ENCODE measurements at places on chromosomes 16 and 17.

GRCh38 chr17:57368637-57369336 lies 112.5 kb downstream of the MSI2 start:
- no peak for DNase-seq

- DNase-seq = no peak
These were observed 29.0 kb upstream of the HOXB13 start for GRCh38 chr17:48757524-48757961.

DNA sequence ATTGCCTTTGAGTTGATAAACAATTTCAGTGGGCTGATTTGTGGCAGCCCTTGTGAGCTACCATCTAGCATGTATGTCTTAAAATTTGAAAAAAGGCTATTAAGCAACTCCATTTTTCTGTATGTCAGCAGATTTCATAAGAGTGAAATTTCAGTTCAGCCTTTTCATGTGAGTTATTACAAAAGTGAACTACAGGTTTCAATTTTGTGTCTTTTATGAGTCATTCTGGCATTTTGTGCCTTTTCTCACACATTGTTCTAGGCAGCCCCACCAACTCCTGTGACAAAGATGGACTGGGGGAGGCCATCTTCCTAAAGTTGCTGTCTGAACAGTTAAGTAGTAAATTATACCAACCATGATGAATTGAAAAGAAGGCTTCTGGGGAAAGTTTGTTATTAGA lies 52.1 kb downstream of the USP10 start:
- peak; percentile 54 for DNase-seq

DNA sequence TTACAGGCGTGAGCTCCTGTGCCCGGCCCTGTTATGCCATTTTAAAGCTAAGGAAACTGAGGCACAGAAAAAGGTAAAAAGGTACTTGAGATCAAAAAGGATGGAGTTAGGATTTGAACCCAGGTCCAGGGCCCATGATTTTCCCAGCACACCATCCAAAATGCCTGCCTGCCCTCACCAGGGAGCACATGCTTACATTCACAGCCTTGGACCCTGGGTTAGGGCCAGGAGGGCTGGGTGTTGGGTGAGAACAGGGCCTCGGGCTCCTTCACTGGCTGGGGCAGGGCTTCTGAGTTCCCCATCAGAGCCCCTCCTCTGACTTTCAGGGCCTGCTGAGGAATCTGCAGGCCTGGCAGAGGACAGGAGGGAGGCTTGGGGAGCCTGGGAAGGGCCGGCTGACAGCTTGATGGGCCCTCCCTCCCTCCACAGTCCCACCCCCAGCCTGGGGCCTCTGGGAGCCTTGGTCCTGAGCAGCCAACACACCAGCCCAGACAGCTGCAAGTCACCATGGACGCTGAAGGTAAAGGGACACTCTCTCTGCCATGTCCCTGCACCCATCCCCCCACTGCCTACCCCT lies at the start of gene QPRT:
QPRT (plus strand) TSS at position 490 of the 577 bp plus-strand sequence; CDS start at position 508, 18 bp downstream.
- no peak for DNase-seq

GRCh38 chr17:76523084-76524037 lies 14.1 kb downstream of the CYGB start:
- peak; percentile 83 for DNase-seq

DNA sequence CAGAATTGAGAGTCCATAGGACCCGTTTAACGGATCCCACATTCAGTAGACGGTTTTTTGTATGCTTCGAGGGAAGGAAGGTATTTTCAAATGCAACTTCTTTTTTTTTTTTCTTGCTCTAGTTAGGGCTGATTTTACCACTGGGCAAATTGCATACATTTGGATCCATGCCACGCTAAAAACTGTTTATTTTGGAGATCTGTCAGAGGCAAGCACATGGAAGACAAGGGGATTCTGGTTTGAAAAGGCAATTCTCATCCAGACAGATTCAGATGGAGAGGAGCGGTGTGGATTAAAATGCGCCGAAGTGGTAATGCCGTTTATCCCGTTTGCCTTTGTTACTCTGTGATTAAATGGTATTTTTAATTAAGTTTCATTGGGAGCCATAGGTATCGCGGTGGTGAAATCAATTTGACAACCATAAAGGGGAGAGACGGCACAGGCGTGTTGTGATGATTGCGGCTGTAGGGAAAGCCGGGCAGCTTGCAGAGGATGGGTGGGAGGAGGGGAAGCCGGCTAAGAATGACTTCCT lies 170.4 kb downstream of the IRX3 start:
- DNase-seq = no peak

DNA sequence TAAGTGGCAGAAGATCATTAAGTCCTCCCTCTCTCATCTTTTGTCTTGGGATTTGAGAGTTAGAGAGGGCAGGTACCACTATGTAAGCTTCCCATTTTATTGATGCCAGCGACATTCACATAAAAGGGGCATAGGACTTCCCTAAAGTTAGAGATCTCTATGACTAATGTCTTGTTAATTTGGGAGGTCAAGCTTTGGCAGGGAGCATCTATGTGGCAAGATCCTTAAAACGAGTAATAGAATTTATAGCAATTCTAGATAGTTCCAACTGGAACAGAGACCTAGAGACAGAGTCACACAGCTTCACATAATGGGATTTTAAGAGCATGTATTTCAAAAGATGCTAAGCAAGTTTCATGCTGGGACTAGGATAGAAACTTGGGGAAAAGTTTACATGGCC lies 308.0 kb downstream of the MAP2K6 start:
- no peak for DNase-seq

GRCh38 chr16:4928227-4928626 lies 8.7 kb downstream of the PPL start:
- DNase-seq = no peak

DNA sequence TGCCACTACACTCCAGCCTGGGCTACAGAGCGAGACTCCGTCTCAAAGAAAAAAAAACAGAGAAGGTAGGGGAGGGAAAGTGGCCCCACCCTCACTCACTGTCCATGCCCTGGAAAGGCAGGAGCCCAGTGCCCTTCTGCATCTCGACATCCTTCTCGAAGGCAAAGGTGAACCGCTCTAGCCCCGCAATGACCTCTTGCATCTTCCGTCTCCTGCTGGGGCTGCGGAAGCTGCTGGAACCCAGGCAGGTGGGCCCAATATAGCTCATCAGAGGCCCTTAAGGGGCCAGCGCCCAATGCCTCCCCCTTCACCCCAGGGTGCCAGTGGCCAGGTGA lies at the start of gene CPSF4L:
CPSF4L (minus strand) TSS at position 264 of the 335 bp plus-strand sequence; CDS start at position 202, 62 bp downstream.
- DNase-seq = no peak

GRCh38 chr17:4472286-4472685 lies 26.4 kb upstream of the SPNS2 start:
- DNase-seq = no peak

GRCh38 chr16:566475-567372 lies at the start of gene NHLRC4:
NHLRC4 (plus strand) TSS chr16:567005; CDS start chr16:568048, 1,043 bp downstream.
- DNase-seq = peak; percentile 63

GRCh38 chr16:51818342-51818944 lies 667.4 kb upstream of the SALL1 start:
- DNase-seq = peak; percentile 8

DNA sequence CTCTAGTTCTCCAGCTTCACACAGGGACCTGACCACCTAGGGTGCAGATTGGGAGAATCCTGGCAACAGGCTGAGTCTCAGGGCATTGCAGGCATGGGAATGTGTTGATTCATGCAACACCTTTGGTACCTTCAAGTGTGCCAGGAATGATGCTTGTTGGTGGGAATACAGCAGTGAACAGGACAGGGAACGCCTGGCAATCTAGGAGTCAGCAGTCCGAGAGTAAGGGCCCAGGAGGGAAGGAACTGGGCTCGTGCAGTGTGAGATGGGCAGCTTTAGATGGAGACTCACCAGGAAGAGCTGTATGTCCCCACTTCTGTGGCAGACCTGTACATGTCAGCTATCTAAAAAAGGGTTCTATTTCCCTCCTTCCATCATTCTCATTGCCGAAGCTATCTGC lies 12.0 kb upstream of the MRC2 start:
- no peak for DNase-seq

DNA sequence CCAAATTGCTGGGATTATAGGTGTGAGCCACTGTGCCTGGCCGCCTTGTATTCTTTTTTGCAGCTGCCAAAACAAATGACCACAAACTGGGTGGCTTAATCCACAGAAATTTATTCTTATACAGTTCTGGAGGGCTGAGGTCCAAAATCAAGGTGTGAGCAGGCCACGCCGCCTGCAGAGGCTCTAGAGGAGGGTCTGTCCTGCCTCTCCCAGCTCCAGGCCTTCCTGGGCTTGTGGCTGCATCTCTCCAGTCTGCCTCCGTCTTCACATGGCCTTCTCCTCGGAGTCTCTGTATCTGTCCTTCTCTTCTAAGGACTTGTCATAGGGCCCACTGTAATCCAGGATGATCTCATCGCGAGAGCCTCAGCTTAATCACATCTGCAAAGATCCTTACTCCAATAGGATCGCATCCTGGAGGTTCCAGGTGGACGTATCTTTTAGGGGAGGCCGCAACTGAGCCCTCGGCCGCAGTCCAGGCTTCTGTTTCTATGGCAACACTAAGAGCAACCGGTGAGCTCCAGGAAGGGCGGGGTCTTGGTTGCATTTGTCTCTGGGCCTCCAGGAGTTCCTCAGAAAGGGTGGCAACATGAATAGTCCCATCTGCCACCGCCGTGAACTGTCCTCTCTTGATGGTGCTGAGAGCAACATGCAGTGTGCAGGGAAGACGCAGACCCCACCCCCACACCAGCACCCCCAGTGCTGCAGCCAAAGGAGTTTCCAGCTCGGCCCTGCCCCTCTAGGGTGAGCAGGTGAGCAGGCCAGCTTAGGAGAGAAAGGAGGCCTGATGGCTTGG lies 29.5 kb upstream of the CREBBP start:
- no peak for DNase-seq

- DNase-seq = no peak
These were observed 4.9 kb downstream of the TMEM92 start for GRCh38 chr17:50279181-50279526.

GRCh38 chr17:80379348-80379747 lies 35.6 kb upstream of the ENDOV start:
- DNase-seq = no peak

DNA sequence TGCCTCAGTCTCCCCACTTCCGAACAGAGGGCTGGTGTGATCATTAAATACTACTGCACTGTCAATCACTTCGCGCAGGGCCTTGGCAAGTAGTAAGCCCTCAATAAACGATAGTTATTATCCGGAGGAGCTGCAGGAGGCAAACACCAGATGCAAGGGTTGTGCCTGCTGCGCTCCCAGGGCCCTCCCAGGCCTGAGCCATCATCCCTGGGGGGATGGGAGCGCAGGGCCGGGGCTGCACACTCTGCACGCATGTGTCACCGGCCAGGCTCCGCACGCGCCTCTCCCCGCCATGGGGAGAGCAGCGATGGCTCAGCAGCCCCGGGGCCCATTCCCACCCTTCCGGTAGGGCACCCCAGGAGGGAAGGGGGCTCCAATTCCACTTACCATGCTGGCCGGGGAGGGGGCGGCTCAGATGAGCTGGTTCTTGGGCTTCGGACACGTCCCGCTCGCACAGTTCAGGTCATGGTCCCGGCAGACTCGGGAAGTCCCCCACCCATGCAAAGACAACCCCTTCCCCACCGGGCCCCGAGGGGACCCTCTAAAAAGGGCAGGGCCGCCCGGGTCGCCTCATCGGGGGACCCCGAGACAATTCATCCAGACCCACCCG lies 681 bp downstream of the XPO6 start:
- peak; percentile 74 for DNase-seq

DNA sequence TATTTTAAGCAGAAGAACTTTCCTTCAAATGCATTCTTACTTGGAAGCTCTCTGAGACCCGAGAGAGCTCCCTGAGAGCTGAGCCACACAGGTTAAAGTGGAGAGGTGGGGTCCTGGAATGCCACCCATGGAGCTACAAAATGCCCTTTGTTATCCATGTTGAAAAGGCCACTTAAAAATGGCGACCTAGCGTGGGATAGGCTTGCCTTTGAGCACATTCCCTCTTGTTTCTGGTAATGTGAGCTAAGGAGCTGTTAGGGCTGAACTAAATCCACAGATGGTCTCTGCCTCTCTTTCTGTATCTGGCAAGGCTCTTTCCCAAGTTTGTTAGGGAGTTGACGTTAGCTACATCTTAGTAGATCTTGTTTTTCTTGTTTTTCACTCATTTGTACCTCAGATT lies 171.6 kb downstream of the SNX29 start:
- DNase-seq = no peak

DNA sequence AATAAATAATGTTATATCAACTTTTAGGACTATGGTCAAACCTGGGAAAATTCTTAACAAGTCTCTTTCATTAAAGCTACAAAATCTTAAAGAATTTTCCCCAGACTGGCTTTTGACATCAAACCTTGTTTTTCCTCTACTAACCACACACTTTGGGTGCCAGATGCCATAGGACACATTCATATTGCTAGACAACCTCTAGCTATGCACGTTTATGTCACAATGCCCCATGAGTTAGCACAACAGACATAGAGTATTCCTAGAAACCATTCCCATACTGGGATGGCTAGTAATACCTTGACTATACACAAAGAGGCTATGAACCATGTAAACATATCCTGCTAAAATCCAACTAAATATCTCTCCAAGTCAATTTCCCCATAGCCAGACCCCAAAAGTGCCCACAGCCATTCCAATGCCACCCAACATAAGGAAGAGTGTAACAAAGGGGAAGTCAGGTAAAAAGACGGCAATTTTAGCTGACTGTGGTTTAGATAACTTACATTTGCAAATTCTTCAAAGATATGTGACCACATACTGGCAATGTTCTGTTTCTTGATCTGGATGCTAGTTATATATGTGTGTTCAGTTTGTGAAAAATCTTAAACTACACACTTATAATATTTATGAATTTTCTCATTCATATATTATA lies 23.4 kb downstream of the SMURF2 start:
- no peak for DNase-seq

DNA sequence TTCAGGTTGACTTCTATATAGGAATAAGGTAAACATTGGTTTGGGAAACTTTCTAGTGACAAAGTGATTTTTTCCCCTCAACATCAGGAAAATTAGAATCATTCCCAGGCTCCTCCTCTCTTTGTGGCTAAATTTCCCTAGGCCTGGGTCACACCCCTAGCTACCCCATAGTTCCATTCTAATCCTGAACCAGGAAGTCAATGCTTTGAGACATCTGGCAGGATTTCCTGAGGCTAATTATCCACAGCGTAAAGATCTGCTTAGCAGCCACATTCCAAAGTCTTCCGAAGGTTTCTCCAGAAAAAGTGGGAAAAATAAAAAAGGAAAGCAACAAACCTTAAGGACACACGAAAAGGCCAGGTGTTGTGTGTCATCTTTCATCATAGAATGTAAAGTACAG lies 60.3 kb upstream of the CORO6 start:
- no peak for DNase-seq

GRCh38 chr17:41772218-41772585 lies 14.3 kb downstream of the JUP start:
- no peak for DNase-seq

DNA sequence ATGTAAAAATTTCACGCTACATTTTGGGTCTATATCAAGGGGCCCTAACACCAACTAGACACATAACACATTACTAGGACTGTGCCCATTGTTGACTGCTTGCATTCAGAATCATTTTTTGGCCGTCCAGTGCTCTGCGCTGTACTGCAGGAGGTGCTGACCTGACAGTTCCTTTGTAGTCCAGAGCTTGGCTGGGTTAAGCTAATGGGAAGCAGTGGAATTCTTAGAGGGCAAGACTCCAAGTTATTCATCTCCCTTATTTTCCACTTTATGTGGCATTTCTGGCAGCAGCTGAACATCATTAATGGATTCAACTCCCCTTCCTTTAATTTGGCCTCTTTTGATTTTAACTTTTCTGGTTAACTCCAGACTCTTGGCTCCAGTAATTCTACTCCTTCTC lies 351.7 kb downstream of the CDH8 start:
- DNase-seq = no peak
